ENCODE measurements at places on chromosomes 5 and 9. TPM values are rescaled to one million over a fixed set of nuclear protein-coding genes. Genes with fewer than 3 reads are reported as not detected.

FBN2 gene
- total RNA-seq: 1.9 TPM

IFNA13 gene
- total RNA-seq: not detected

RBM18 gene
- total RNA-seq: 21.5 TPM

ANKRD18B gene
- total RNA-seq: not detected

ACER2 gene
- total RNA-seq: 10.6 TPM

VCAN gene
- total RNA-seq: 27.2 TPM

IL3 gene
- total RNA-seq: not detected

ZNF879 gene
- 2.7 TPM for total RNA-seq

FBP2 gene
- total RNA-seq: not detected

RABGAP1 gene
- 40.9 TPM for total RNA-seq

FAM221B gene
- not detected for total RNA-seq
